ENCODE measurements at places on chromosomes 7 and 10.

DNA sequence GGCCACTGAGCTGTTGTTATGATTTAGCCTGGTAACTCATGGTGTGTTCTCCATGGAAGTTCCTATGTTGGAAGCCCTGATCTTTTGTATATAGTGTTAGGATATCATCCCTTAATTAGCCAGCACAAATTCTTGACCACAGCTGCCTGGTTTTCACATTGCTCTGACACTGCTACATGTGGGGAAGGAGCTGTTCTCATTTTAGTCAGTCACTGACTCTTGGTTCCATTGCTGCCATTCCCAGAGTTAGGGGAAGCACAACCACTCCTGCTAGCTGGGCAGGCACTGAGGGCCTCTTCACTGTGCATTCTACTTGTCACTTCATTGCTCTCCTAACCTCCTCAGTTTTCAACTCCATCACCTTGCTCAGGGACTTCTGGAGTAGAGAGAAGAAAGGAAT lies 98.4 kb upstream of the GJD4 start:
- no peak for DNase-seq

DNA sequence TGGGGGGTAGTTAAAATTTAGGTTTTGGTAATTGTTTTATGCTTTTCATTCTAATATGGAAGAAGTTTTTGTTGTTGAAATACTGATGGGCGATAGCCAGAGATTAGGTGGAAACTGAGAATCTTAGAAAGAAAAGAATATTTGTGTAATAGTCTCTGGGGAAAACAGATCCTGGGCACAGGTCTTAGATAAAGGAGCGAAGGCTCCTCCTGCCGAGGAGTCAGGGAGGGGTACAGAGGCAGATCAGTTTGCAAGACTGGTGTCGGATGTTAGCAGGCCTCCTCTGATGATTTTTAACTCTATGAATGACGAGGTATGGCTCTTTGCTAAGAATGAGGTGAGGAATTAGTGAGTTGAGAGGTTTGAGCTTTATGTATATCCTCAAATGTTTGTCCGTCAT lies 339.7 kb downstream of the HGF start:
- no peak for DNase-seq

DNA sequence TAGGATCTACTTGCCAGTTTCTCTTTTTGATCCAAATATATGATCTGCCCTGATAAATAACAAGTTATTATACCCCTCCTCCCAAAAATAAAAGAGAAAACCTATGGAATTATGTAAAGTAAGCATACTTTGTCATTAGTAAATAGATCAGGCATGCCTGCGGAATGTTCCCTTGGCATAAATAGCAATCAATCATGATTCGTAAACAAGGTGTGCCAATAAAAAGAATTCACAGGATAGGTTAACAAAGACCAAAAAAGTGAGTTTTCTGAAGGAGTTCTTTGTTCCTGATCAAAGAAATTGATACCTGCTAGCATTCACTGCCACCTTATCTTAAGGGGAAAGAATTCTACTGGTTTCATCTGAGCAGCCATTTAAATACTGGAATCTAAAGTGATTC lies 11.9 kb downstream of the ITGB1 start:
- DNase-seq: no peak

DNA sequence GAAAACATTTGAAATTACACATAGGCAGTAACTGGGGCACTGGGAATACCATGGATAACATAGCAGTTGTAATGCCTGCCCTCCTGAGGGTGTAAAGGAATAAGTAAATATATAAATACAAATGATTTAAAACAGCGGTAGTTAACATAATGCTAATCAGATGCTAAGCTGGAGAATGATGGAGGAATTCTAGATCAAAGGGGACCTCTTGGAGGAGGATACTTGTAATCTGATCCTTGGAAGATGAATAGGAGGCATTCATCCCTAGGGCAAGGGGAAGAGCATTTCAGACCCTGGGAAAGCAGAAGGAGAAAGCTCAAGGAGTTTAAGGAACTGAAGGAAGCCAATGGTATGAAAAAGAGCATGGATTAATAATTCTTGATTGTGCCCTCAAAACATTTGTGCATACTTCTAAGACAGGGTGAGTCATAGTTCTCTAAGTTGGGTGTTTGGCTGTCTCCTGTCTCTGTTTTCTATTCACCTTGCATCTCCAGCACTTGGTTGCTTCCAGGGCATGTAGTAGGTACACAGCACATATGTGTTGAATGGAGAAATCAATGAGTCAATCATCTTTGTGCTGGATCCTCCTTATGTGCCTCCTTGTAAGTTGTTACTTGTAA lies 54.8 kb upstream of the PLPP4 start:
- DNase-seq: no peak

DNA sequence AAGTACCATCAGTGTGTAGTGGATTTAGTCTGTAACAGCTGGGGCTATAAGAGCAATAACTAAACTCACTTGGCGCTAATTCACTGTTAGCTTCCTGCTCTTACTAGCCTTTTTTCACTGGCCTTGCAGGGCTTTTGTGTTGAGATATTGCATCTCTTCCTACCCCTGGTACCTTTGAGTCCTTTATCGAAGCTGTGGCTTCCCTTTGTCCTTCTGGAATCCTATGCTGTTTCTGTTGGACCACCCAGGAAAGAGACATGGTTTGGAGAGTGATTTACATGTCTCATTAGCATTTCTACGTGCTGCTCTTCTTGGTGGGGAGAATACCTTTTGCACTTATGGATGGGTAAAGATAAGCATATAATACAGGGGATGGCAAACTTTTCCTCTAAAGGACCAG lies 103.8 kb downstream of the MLLT10 start:
- no peak for DNase-seq

GRCh38 chr7:132756484-132756990 lies 180.3 kb upstream of the PLXNA4 start:
- no peak for DNase-seq

DNA sequence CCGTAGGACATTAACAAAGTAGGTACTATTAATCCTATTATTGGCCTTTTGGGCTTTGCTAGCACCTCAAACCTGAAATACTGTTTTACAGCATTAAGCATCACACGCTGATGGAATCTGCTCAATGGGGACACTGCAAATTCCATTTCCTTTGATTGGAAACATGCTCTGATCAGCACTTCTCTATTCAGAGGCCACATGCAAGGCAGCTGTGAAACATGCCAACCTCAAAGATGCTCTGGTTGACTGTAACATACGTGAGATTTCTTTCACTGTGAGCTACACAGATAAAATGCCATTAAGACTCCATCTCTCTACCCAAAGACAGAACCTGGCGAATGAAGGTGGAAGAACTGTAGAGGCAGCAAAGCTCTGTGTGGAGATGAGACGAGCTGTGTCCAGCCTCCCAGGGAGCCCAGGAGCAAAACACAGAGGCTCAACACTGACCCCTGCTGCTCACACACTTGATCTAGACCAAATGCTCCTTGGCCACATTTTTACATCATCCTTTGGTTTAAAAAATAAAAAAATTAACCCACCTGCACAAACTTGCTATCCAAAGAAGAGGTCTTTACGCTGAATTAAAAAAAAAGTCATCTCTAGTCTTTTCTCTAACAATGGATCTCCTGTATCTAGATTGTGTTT lies 8.0 kb downstream of the RSU1 start:
- peak; percentile 51 for DNase-seq

DNA sequence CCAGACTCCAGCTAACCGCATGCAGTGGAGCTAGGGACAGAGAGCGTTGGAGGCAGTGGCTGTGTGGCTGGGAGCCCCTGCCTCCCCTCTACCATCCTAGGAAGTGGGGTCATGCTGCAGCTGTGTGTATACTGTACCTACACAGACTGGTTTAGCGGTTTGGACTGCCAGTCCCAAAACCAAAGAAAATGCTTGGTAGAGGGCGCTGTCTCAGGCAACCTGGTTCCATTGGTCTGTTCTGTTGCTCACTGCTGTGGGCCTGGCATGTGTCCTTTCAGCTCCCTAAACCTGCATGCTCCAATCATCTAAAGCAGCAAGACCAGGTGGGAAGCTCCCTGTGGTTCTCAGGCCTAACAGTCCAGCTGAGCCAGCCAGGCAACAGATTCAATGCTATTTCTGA lies 4.5 kb downstream of the RBP4 start:
- no peak for DNase-seq

DNA sequence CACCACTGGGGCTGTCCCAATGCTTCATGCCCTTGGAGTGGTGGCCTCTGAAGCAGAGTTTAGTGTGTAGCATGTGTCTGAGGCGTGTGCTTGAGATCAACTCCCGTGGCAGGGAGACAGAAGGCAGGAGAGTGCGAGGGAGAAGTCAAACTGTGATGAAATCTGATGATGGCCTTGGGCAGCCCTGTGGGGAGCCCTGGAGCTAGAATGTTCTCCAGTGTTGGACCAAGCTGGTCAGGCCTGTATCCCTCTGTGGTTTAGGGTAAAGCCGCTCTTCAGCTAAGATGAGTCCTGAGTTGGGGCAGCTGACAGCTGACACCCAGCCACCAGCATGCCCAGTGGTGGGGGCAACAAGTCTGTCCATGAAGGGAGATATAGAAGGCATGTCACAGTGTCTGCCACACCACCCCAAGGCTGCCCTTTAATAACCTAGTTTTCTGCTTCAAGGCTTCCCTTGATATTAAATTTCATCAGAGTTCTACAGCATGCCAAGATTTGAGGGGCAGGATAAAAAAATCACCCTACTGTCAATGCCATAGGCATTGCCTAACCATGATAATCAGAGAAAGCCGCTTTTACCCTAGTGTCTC lies 170.5 kb upstream of the SVIL start:
- DNase-seq: no peak

DNA sequence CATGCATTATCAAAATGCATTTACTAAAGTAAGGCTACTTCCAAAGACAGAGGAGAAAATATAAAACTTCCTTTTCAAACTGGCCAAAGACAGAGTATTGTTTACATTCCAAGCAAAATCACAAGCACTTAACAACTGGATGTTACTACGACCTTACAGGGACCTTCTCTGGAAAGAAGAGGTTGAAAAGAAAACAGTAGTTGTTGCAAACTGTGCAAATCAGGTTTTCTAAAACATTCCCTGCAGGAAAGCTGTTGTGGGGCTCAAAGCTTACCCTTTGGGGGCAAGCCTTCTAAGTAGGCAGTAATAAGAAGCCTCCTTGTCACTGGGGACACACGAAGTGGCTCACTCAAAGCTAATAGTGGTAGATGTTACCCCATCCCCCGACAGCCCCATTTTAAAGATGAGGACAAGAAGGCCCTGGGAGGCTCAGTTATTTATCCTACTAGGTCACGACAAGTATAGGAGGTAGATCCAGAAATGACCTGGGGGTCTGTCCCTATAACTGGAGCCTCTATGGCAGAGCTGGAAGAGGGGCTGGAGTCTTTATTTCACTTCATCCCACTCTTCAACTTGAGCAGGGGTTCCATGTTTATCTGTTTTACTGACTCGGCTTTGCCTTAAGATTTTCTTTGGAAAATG lies 46.6 kb downstream of the ATXN7L1 start:
- DNase-seq: no peak

DNA sequence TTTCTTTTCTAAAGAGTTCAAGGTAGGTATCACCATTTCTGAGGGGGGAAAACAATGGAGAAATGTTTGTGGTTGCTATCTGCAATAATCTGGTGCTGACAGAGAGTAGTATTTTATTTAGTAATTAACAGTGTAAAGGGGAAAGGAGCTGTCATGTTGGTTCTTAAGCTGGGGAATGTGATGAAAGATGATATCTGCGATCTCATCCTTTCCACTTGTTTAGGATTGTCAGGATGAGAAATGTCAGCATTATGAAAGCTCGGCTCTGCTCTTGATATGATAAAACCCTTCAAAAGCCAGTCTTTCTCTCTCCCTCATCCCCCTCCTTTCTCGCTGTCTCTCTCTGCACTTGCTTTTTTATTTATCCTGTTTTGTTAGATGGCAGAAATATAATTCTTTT lies 106.1 kb downstream of the POU6F2 start:
- no peak for DNase-seq

- no peak for DNase-seq
Observed at GRCh38 chr7:40403703-40404476, 269.1 kb downstream of the SUGCT start.

- no peak for DNase-seq
Observed at GRCh38 chr7:41795276-41795833, 92.5 kb upstream of the INHBA start.

GRCh38 chr10:102597131-102597991 lies 46.9 kb upstream of the TRIM8 start:
- no peak for DNase-seq

- no peak for DNase-seq
Observed at GRCh38 chr7:14622559-14622958, 280.0 kb downstream of the DGKB start.

DNA sequence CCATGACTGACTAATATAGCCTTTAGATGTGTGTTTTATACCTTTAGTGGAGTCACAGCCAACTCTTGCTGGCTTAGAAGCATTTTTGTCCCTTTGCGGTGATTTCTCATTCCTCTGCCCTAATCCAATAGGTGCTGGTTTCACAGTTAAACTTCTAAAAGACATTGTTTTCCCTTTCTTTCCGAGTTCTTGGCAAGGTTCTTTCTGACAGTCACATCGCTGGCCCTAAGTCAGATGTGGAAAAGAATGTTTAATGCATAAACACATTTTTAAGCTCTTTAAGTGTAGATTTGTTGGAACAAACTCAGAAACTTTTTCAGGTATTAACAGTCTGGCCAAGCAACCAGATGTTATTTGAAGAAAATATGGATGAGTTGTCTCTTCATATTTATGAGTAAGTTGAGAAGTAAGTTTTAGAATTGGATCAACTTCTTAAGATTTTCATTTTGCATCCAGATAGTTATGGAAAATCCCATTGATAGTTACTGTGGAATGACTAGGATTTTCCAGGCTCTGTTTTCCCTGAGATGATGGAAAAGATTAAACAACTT lies 4.1 kb downstream of the EPDR1 start:
- no peak for DNase-seq

- DNase-seq: no peak
Observed at GRCh38 chr7:42035210-42035609, 201.8 kb downstream of the GLI3 start.

DNA sequence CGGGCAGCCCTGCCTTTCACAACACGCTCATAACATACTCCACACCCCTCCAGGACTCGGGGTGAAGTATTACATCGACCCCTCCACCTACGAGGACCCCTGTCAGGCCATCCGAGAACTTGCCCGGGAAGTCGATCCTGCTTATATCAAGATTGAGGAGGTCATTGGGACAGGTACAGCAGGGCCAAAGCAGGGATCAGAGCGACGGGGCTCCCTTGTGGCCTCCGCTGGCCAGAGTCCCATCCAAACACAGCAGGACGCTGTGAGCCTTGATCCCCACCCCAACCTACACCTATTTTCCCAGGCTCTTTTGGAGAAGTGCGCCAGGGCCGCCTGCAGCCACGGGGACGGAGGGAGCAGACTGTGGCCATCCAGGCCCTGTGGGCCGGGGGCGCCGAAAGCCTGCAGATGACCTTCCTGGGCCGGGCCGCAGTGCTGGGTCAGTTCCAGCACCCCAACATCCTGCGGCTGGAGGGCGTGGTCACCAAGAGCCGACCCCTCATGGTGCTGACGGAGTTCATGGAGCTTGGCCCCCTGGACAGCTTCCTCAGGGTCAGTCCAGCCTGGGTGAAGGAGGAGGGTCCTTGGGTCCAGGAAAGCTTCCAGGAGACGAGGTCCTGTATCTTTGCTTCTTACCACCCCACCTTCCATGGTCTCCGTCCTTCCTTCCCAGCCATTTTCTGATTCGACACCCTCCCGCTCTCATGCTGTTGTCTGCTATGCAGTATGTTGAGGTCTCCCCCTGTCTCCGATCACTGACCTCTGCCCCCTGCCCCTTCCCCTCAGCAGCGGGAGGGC lies 13.5 kb downstream of the EPHB6 start:
- no peak for DNase-seq

GRCh38 chr10:47241946-47242867 lies 57.8 kb upstream of the GDF10 start:
- no peak for DNase-seq

- no peak for DNase-seq
Observed at GRCh38 chr7:2111568-2111967, 121.2 kb downstream of the MAD1L1 start.

All from stimulated activated CD8-positive, alpha-beta memory T cell treated with anti-CD3 and anti-CD28 coated beads, Interleukin-2, amount 100 ng/mL, for 48 hours (primary cell).